ENCODE measurements at places on chromosomes 1 and 21. TPM values are rescaled to one million over a fixed set of nuclear protein-coding genes. Genes with fewer than 3 reads are reported as not detected.

LRRC7 gene
- not detected for total RNA-seq

IL12RB2 gene
- total RNA-seq, result 138 TPM

CELA2A gene
- total RNA-seq, result not detected

TFF3 gene
- total RNA-seq, result not detected

GRCh38 chr1:59494145-59494833, 197.4 kb downstream of the FGGY start:
- H3K4me1 ChIP-seq, result peaks cover 6% of the 10 kb centered on the region
- H3K4me3 ChIP-seq, result no peak overlapping the region
- H3K36me3 ChIP-seq, result no peaks in the 10 kb centered on the region
- H3K27me3 ChIP-seq, result peaks cover 2% of the 10 kb centered on the region
- DNase-seq, result no peak

- H3K27me3 ChIP-seq, result peaks cover 3% of the 10 kb centered on the region
- no peak overlapping the region for H3K4me3 ChIP-seq
- H3K4me1 ChIP-seq, result peaks cover 43% of the 10 kb centered on the region
- no peak for DNase-seq
- peak overlapping the region; percentile 7 for H3K27ac ChIP-seq
- H3K36me3 ChIP-seq, result peaks cover 10% of the 10 kb centered on the region
Observed at GRCh38 chr1:100130552-100131077, 2.1 kb downstream of the SASS6 start.

DNA sequence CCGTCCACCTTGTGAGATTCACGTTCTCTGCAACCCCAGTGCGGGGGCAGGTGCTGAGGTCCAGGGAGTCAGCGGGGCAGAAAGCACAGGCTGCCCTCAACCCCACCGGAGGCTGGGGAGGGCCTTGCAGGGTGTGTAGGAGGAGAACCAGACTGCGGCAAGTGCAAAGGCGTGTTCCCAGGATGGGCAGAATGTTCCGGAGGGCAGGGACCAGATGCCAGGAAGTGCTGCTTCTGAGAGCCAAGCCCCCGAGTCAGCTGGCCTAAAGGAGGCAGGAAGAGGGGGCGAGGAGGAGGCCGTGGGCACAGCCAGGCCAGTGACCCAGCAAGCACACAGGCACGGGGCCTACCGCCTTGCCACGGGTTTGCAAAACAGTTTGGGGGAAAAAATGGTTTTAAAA, 193.8 kb upstream of the AJAP1 start:
- H3K4me3 ChIP-seq, result no peak overlapping the region
- H3K27ac ChIP-seq, result no peak overlapping the region
- no peaks in the 10 kb centered on the region for H3K4me1 ChIP-seq
- H3K27me3 ChIP-seq, result no peaks in the 10 kb centered on the region
- no peaks in the 10 kb centered on the region for H3K36me3 ChIP-seq

- no peak for DNase-seq
- H3K27ac ChIP-seq, result no peak overlapping the region
- no peaks in the 10 kb centered on the region for H3K27me3 ChIP-seq
- H3K36me3 ChIP-seq, result no peaks in the 10 kb centered on the region
Observed at GRCh38 chr1:164479242-164479641, 79.7 kb upstream of the PBX1 start.

DNA sequence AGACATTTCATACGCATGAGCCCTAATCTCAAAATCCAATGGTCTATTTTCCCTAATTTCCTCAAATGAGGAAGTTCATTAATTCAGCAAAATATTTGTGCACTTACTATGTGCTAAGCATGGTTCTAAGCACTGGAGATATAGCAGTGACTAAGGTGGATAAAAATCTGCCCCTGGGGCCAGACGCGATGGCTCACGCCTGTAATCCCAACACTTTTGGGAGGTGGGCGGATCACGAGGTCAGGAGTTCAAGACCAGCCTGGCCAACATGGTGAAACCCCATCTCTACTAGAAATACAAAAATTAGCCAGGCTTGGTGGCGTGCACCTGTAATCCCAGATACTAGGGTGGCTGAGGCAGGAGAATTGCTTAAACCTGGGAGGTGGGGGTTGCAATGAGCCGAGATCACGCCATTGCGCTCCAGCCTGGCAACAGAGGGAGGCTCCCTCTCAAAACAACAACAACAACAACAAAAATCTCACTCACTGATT, 4.3 kb upstream of the MIIP start:
- DNase-seq, result no peak
- peaks cover 39% of the 10 kb centered on the region for H3K4me1 ChIP-seq
- H3K4me3 ChIP-seq, result no peak overlapping the region
- peak overlapping the region; percentile 88 for H3K27ac ChIP-seq

DNA sequence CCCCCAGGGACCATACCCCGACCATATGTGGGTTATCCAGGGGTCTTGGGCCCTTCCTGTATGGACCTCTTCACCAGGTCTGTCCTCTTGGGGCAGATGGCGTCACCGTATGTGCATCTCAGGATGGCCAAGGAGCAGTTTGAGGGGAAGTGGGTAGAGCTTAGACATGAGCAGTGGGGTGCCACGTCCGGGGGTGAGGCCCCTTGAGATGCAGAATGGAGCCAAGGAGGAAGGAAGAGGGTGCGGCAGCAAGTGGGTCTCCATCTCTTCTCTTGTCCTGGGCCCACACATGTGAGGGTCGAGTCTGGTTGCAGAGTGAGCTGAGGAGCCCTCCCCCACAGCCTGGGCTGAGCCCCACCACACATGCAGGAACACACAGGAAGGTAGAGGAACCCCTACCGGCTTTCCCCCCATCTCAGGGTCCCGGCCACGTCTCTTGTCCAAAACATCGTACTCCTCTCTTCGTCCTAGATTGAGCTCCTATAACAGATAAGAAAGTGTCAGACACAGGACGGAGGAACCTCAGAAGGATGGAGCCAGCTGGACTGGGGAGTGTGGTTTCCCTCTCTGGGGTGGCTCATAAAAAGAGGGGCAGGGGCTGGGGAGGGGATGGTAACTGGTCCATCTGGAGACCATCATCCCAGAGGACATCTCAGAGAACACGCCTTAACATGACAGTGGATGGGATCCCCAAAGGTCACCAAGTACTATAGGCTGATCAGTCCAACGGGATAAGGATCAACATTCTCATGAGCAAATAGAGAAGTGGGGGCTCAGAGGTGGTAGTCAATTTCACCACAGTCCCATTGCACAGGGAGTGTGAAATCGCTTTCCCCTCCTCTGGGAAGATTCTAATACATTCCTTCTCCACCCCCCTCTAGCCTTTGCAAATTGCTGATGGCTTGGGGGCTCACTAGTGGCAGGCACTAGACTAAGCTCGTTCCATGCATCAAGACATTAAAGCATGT, 79.9 kb downstream of the CD247 start:
- H3K27ac ChIP-seq, result peak overlapping the region; percentile 60
- no peaks in the 10 kb centered on the region for H3K27me3 ChIP-seq
- peaks cover 58% of the 10 kb centered on the region for H3K4me1 ChIP-seq
- peak overlapping the region; percentile 31 for H3K4me3 ChIP-seq
- peaks cover 68% of the 10 kb centered on the region for H3K36me3 ChIP-seq

DNA sequence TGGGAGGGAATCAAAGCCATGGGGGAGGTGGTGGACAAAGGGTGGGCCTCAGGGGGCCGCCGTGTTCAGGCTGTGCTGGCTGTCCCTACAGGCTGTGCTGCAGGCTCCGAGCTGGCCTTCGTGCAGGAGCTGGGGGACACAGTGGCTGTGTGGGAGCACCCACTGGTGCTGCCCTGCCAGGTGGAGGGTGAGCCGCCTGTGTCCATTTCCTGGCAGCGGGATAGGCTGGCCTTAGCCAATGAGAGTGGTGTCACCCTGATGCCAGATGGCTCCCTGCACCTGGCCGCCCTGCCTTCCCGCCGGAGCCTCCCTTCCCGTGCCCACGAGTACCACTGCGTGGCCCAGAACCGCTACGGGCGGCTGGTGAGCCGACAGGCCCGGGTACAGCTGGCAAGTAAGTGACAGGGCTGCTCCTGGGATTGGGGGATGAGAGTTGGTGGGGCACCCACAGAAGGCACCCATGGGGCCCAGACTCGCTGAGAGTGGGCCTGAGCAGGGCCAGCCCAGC, 20.2 kb downstream of the SLC27A3 start:
- peaks cover 23% of the 10 kb centered on the region for H3K4me1 ChIP-seq
- H3K36me3 ChIP-seq, result no peaks in the 10 kb centered on the region
- DNase-seq, result no peak
- no peaks in the 10 kb centered on the region for H3K27me3 ChIP-seq
- no peak overlapping the region for H3K4me3 ChIP-seq
- no peak overlapping the region for H3K27ac ChIP-seq

GRCh38 chr1:192061556-192061955, 96.7 kb upstream of the RGS18 start:
- DNase-seq, result no peak
- H3K4me3 ChIP-seq, result no peak overlapping the region
- no peak overlapping the region for H3K27ac ChIP-seq
- H3K4me1 ChIP-seq, result no peaks in the 10 kb centered on the region
- H3K27me3 ChIP-seq, result no peaks in the 10 kb centered on the region
- no peaks in the 10 kb centered on the region for H3K36me3 ChIP-seq

GRCh38 chr21:45396620-45396995, 8.4 kb upstream of the COL18A1 start:
- no peak overlapping the region for H3K27ac ChIP-seq
- peaks cover 2% of the 10 kb centered on the region for H3K4me1 ChIP-seq
- no peaks in the 10 kb centered on the region for H3K36me3 ChIP-seq
- H3K4me3 ChIP-seq, result no peak overlapping the region
- no peak for DNase-seq

GRCh38 chr1:247646867-247647266, 32.7 kb downstream of the OR13G1 start:
- no peak overlapping the region for H3K27ac ChIP-seq
- no peak overlapping the region for H3K4me3 ChIP-seq
- DNase-seq, result no peak

GRCh38 chr1:155961937-155962336, 16.4 kb downstream of the ARHGEF2 start:
- peaks cover 20% of the 10 kb centered on the region for H3K4me1 ChIP-seq
- no peaks in the 10 kb centered on the region for H3K27me3 ChIP-seq
- H3K27ac ChIP-seq, result peak overlapping the region; percentile 48
- peaks cover 79% of the 10 kb centered on the region for H3K36me3 ChIP-seq
- no peak overlapping the region for H3K4me3 ChIP-seq

- peaks cover 38% of the 10 kb centered on the region for H3K27me3 ChIP-seq
- H3K36me3 ChIP-seq, result no peaks in the 10 kb centered on the region
- H3K4me3 ChIP-seq, result no peak overlapping the region
- H3K4me1 ChIP-seq, result peaks cover 2% of the 10 kb centered on the region
- no peak for DNase-seq
Observed at GRCh38 chr1:212529211-212529741, 79.3 kb upstream of the ATF3 start.

- no peaks in the 10 kb centered on the region for H3K36me3 ChIP-seq
- H3K4me3 ChIP-seq, result no peak overlapping the region
- DNase-seq, result no peak
- no peaks in the 10 kb centered on the region for H3K27me3 ChIP-seq
- H3K4me1 ChIP-seq, result no peaks in the 10 kb centered on the region
- H3K27ac ChIP-seq, result no peak overlapping the region
Observed at GRCh38 chr1:30511991-30512913, 211.1 kb downstream of the MATN1 start.

GRCh38 chr1:218456444-218456843, 111.3 kb downstream of the TGFB2 start:
- no peaks in the 10 kb centered on the region for H3K4me1 ChIP-seq
- no peaks in the 10 kb centered on the region for H3K27me3 ChIP-seq
- H3K4me3 ChIP-seq, result no peak overlapping the region
- DNase-seq, result no peak
- no peaks in the 10 kb centered on the region for H3K36me3 ChIP-seq
- no peak overlapping the region for H3K27ac ChIP-seq

DNA sequence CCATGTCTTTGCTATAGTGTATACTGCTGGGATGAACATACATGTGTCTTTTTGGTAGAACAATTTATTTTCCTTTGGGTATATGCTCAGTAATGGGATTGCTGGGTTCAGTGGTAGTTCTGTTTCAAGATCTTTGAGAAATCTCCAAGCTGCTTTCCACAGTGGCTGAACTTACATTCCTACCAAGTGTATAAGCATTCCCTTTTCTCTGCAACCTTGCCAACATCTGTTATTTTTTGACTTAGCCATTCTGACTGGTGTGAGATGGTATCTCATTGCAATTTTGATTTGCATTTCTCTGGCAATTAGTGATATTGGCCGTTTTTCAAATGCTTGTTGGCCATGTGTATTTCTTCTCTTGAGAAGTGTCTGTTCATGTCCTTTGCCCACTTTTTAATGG, 37.5 kb upstream of the ANGPTL1 start:
- no peaks in the 10 kb centered on the region for H3K27me3 ChIP-seq
- H3K36me3 ChIP-seq, result peaks cover 2% of the 10 kb centered on the region
- no peak overlapping the region for H3K4me3 ChIP-seq
- no peaks in the 10 kb centered on the region for H3K4me1 ChIP-seq
- DNase-seq, result no peak

DNA sequence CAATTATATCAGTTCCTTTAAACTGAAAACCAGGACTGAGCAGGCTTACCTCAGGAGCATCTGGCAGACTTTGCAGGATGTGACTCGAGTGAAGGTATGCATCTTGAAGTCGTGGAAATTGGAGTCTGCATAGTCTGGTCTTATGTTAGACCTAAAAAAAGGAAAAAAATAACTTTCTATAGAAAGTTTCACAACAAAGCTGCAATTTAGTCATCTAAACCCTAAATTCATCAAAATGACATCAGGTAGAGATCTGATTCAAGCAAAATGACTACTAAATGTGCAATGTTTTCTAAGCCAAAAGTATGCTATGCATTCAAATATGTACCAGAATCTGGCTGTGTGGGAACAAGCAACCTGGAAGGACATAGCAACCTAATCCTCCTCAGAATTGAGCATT, 260.1 kb downstream of the VAV3 start:
- no peaks in the 10 kb centered on the region for H3K4me1 ChIP-seq
- no peaks in the 10 kb centered on the region for H3K36me3 ChIP-seq
- no peak overlapping the region for H3K4me3 ChIP-seq
- DNase-seq, result no peak
- H3K27me3 ChIP-seq, result no peaks in the 10 kb centered on the region

GRCh38 chr1:225471109-225471452, 43.2 kb upstream of the LBR start:
- H3K4me3 ChIP-seq, result no peak overlapping the region
- no peak overlapping the region for H3K27ac ChIP-seq
- no peak for DNase-seq
- H3K4me1 ChIP-seq, result peaks cover 36% of the 10 kb centered on the region

GRCh38 chr1:156389311-156389710, 20.3 kb downstream of the RHBG start:
- peaks cover 4% of the 10 kb centered on the region for H3K4me1 ChIP-seq
- no peak for DNase-seq
- no peaks in the 10 kb centered on the region for H3K36me3 ChIP-seq
- no peak overlapping the region for H3K27ac ChIP-seq
- no peak overlapping the region for H3K4me3 ChIP-seq

DNA sequence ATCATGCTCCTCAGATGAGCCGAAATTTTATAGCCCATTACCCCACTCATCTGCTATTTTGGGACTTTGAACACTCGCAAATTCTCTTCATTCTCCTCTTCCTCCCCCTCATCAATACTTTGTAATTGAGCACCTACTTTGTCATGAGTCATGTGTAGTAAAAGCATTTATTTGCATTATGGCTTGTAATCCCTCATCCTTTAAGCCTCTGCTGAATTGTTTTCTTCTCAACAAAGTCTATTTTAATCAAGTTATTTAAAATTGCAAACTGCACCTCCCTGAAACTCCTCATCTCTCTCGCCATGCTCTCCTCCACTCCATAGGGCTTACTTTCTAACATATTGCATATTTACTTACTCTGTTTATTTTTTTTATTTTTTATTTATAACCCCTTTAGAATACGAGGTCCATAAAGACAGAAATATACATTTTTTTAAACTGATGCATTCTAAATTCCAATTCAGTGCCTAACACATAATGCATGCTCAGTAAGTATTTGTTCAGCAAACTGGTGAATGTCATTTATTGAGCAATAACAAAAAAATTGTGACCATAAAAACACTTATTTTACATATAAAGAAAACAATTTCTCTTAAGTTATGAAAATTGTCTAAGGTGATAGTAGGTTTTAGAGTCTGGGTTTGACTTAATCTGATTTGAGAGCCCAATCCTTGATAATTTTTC, 161.7 kb downstream of the FASLG start:
- H3K27ac ChIP-seq, result no peak overlapping the region
- H3K4me1 ChIP-seq, result peaks cover 40% of the 10 kb centered on the region
- H3K27me3 ChIP-seq, result peaks cover 17% of the 10 kb centered on the region
- H3K36me3 ChIP-seq, result peaks cover 5% of the 10 kb centered on the region

All from activated CD4-positive, alpha-beta T cell treated with anti-CD3 and anti-CD28 coated beads, Interleukin-2, amount 10 ng/mL, durations not matched to agents 24 days and 14 days (primary cell).